ENCODE measurements at places on chromosomes 7 and 10. TPM values are rescaled to one million over a fixed set of nuclear protein-coding genes. Genes with fewer than 3 reads are reported as not detected.

Gene CLDN4
- total RNA-seq, result 0.14 TPM

Gene STEAP1
- total RNA-seq, result 30.2 TPM

Gene PILRA
- total RNA-seq, result 0.28 TPM

Gene OR2A1
- total RNA-seq, result not detected

Gene PHYHIPL
- total RNA-seq, result not detected
